Gastrocnemius medialis (tissue), 4 donors: ENCODE measurements at places on chromosomes 5 and 9. TPM values are rescaled to one million over a fixed set of nuclear protein-coding genes. Genes with fewer than 3 reads are reported as not detected.

DNA sequence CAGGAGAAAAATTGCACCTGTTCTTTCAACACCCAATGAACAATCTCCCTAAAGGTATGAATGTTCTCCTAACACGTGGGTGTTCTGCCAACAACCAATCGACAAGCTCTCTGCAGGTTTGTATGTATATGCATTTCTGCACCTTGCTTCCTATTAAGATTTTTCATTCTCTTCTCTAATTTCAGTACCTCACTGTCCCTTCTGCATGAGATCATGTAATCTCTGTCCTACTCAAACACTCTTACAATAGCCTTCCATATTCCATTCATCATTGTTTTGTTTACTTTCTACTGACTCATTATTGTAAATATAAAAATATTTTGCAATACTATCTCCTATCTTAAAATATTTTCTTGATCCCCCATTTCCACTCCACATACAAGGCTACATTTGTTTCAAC lies 382.0 kb downstream of the CDH12 start:
- no peak for DNase-seq

DNA sequence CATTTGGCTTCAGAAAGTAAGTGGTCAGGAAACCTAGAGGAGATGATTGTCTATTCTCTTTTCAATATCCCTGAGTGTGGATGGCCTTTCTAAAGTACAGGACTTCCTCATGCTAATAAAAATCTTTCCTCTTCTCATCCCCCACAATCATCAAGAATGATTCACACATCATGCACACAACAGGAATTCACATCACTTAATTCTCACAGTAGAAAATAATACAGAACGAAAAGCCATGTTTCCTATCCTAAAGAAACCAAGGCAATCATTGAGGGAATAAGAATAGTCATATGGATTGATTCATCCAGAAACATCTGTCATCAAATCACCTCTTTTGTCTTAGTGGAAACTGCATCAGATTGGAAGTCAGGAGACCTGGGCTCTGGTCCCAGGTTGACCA lies 203.1 kb upstream of the PIK3R1 start:
- DNase-seq, result no peak

GRCh38 chr5:139392678-139393496 lies 2.0 kb downstream of the PROB1 start:
- DNase-seq, result no peak

DNA sequence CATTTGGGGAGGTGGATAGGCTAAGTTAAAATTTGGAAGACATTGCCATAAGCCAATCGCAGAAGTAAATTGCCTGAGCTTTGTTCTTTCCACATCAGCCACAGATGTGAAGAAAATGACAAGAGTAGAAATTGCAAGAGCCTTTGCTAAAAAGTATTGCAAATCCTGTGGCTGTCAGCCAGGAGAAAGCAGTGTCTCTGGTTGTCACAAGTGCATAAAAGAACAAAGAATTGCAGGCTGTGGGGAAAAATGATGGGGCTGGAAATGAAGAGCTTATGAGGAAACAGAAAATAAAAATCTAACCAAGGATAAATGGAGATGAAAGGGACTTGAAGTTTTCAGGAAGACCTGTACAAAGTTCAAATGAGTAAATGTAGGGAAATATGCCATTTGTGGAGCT lies 344.8 kb downstream of the CSNK1G3 start:
- no peak for DNase-seq

The SLC2A8 gene
- 19.8 TPM for total RNA-seq
